ENCODE measurements at places on chromosomes 1 and 21.

DNA sequence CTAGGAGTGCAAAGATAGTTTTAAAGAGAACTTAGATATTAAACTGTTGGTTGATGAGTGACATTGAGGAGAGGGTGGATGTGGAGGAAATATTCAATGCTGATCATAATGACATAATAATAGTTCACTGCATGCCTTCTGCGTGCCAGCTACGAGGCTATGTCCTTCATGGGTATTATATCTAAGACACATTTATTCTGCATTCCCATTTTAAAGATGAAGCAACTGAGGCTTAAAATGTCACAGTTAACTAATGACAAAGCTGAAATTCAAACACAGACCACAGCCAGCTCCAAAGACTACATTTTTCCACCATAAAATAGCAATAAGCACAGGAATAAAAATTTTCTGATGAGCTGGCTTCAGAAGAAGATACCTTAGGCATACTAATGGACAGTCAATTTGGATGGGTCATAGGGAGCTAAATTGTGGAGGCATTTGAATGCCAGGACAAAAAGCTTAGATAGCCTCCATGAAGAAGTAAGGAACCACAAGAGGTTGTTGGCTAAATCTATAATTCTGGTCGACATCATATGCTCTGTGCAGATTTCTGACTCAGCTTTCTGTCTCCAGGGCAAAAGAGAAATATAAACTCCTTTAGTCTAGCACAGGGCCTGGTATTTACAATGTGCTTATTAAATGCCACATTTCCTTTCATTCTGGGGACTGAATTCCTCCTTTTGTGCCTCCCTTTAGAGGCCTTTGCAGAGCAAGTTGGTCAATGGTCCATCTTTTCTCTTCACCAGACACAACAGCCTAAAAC, 71.2 kb upstream of the NRIP1 start:
- no peak for DNase-seq

DNA sequence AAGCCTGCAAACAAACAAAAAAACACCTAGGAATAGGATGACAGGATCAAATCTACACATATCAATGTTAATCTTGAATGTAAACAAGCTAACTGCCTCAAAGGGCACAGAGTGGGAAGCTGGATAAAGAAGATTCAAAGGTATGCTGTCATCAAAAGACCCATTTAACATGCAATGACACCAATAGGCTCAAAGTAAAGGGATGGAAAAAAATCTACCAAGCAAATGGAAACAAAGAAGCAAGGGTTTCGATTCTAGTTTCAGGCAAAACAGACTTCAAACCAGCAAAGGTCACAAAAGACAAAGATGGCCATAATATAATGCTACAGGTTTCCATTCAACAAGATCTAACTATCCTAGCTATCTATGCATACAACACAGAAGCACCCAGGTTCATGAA, 16.2 kb upstream of the OR2T10 start:
- DNase-seq: no peak

DNA sequence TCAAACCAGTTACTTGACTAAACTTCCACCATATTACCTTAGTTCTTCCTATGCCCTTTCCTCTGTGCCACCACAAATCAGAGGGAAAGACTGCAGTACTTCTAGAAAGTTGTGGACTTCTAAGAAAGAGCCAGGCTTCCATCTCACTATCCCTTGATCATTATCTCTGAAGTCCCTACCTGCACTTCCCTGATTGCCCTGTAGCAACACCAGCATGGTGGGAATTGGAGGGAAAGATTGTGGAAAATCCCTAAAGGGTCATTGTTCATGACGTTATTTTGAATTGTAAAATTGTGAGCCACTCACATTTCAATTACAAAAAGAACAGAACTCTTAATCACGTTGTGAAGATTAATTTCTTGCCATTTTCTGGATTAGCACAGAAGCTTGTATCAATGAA, 23.4 kb upstream of the KIAA1614 start:
- no peak for DNase-seq

GRCh38 chr21:45324489-45325205, 37.0 kb upstream of the POFUT2 start:
- no peak for DNase-seq

DNA sequence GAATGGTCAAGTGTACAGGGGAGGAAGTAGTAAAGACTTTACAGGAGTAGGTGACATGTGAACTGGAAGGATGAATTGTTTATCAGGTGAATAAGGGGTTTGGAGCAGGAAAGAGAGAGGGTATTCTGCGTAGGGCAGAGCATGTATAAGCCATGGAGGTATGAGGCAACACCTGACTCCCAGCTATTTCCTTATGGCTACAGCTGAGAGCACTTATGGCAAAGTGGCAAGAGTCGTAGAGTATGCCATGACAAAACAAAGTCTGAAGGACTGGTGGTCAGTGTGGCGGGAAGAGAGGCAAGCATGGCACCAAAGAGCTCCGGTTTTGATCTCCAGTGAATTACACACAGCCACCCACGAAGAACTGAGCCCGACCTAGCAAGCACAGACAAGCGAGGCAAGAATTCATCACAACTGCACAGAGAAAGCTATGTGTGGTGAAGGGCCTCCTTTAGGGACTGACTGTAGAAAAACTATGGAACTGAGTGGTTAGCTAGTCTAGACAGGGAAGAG, 9.0 kb upstream of the ELOVL1 start:
- no peak for DNase-seq

DNA sequence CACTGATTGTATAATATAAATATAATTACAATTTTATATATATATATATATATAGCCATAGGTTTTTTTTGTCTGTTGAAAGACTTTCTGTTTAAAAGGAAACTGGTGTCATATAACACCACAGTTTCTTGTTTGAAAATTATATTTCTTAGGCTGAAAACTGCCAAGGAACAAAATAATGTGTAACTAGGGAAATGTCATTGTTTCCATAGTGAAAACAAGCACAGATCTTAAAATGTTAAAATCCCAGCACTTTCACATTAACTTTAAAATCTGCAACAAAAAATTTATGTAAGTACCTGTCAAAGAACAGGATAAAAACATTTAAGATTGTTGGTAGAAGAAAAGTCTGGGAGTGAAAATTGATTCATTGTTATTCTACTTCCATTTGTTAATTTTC, 104.2 kb downstream of the ATP6V1G3 start:
- no peak for DNase-seq

GRCh38 chr1:24443241-24443656, 27.6 kb downstream of the NIPAL3 start:
- DNase-seq: peak; percentile 50

- no peak for DNase-seq
These were observed 160.8 kb downstream of the DISP1 start for GRCh38 chr1:222975472-222976122.

GRCh38 chr1:68141071-68142021, 90.9 kb upstream of the DIRAS3 start:
- DNase-seq: no peak

- DNase-seq: no peak
These were observed 32.5 kb downstream of the XKR8 start for GRCh38 chr1:27992276-27992675.

GRCh38 chr21:45128613-45129188, 54.3 kb downstream of the ADARB1 start:
- DNase-seq: peak; percentile 59

- no peak for DNase-seq
These were observed 441.5 kb downstream of the PLA2G4A start for GRCh38 chr1:187270256-187270655.

- DNase-seq: peak; percentile 23
These were observed 85.8 kb downstream of the MRPS6 start for GRCh38 chr21:34158866-34159835.

- no peak for DNase-seq
These were observed 397.0 kb upstream of the ADAMTS5 start for GRCh38 chr21:27363719-27364477.

- no peak for DNase-seq
These were observed 43.4 kb upstream of the PIGV start for GRCh38 chr1:26744075-26744959.

DNA sequence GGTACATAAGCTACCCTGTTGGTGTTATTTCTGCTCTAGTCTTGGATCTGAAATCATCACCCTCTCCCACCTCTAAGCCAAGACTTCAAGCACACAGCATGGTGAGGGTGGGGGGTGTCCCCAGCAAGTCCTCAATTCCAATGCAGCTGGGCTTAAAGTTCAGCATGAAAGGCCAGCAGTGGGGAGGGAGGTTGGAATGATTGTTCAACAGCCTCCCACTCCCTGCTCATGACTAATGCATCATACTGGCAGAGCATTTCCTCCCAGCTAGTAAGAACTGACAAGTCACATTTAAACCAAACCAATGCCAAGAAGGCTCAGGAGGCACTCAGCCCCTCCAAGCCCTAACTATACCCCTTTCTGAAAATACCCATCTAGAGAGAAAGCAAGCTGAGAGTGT, 50.1 kb downstream of the TIAM1 start:
- no peak for DNase-seq

GRCh38 chr1:232457595-232457994, 172.3 kb downstream of the SIPA1L2 start:
- no peak for DNase-seq

- DNase-seq: no peak
These were observed 646.9 kb downstream of the USP25 start for GRCh38 chr21:16376673-16377072.

DNA sequence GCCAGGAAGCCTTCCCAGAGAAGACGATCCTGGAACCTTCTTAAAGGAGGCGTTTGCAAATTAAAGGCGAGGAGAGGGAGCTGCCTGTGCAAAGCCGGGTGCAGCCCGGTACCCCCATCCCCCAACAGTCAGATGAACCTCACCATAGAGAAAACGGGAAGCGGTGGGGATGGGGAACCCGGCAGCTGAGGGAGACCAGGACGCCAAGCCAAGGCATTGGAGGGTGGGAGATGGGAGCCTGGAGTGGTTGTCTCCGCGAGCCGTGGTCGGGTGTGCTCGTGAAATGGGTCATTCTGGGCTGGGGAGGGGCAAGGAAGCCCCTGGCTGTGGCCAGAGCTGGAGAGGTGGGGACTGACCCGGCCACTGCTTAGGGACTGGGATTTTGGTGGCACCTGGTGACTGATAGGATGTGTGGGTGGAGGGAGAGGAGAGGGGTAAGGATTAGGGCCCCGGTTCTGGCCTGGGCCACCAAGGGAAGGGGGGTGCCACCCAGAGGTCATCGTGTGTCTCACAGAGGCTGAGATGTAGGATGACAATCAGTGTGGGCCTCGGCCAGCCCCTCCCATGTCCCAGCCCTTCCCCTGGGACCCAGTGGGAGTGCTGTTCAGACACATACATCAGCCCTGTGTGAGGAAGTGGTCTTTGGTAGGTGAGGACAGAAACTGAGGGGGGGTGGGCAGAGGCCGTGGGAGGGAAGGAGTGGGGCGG, 676 bp upstream of the PADI2 start:
- DNase-seq: peak; percentile 15

- no peak for DNase-seq
These were observed 712.1 kb upstream of the CHRM3 start for GRCh38 chr1:238674316-238674715.

DNA sequence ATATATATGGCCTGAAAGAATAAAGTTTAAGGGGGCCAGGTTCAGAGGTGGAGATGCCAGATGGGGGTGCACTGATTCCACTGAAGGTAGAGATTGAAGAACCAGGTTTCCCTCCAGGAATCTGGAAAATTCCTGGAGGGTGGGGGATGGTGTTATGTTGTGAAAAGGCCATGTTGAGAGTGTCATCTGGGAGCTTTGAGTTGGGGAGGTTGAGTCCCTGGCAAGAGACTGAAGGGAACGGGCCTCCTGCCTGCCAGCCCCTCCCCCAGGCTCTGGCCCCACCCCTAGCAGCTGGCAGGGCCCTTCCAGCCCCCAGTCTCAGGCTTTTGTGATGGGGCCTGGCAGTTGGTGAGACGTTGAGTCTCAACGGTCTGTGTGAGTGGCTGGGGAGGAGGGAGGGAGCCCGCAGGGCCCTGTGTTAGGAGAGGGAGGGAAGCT, 4.1 kb downstream of the PTPRU start:
- peak; percentile 88 for DNase-seq

DNA sequence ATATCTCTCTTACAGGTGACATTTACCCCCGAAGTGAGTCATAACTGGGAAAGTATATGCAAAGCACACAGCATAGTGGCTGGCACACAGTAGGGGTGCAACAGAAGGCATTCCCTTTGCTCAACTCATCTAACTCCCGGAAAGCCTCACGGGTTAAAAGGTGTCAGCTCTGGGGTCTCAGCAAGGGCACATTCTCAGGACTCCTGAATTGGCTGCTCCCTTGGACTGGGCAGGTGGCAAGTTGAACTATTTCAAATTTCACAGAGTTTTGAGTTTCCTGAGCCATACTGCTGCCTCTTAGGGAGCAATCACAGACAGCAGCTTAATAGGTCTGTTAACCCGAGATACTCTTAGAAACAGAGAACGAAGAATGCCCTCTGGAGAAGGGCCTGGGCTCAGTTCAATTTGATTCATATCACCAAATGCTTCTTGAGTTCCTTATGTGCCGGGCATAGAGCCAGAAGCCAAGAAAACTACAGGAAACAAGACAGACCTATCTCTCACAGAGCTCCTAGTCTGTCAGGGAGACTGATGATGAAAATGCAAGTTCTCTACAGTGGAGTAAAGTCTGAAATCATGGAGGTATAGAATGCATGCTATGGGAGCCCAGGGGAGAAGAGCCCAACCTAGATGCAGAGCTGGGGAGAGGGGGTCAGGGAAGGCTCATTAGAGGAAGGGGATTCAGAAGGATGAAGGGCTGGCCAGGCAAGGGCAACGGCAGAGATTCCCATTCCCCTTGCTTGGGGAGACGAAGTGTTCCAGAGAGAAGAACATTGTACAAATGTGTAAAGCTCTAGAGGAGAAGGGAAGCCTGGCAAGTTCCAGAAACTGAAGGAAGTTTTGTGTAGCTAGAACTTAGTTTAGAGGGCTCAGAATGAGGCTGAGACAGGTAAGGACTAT, 143.9 kb upstream of the HMGB4 start:
- DNase-seq: no peak

DNA sequence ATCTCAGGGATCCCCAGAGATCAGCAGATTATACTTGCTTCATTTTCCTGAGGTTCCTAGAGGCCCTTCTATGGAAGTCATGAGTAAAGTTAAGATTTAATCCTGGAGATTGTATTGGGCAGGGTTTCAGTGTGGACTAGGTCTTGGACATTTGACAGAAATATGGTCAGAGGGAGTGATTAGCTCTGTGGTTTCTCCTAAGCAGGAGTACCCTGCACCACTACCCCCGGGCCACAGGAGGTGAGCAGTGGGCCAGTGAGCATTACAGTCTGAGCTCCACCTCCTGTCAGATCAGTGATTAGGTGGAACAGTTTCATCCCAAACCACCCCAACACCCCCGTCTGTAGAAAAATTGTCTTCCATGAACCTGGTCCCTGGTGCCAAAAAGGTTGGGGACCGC, 43.2 kb downstream of the PHACTR4 start:
- DNase-seq: no peak

GRCh38 chr1:145846201-145846612, 777 bp downstream of the NUDT17 start:
- DNase-seq: peak; percentile 25

- peak; percentile 67 for DNase-seq
These were observed 11.5 kb downstream of the MCL1 start for GRCh38 chr1:150567717-150568593.

DNA sequence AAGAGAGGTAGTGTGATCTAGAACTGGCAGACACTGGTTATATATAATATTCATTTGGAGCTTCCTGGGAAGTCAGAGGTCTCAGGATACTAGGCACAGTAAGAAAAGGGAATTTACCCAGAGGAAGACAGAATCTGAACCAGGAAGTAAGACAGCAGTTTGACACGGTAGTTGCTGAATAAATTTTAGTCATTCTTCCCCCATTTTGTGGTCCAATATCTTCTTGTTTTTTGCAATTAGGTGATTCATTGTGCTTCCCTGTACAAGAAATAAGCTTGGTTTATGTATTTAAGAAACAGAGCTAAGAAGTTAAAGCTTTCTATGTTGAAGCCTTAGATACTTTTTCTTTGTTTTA, 1.3 kb downstream of the TMEM167B start:
- no peak for DNase-seq

GRCh38 chr1:213658457-213658856, 329.3 kb upstream of the PROX1 start:
- no peak for DNase-seq
